Prostate gland (tissue), 2 donors: ENCODE measurements at places on chromosomes 1 and 21.

GRCh38 chr1:41868241-41868998 lies 50.3 kb downstream of the HIVEP3 start:
- no peak for DNase-seq

- no peak for DNase-seq
Measured at GRCh38 chr1:6627841-6628545, 3.3 kb downstream of the THAP3 start.

DNA sequence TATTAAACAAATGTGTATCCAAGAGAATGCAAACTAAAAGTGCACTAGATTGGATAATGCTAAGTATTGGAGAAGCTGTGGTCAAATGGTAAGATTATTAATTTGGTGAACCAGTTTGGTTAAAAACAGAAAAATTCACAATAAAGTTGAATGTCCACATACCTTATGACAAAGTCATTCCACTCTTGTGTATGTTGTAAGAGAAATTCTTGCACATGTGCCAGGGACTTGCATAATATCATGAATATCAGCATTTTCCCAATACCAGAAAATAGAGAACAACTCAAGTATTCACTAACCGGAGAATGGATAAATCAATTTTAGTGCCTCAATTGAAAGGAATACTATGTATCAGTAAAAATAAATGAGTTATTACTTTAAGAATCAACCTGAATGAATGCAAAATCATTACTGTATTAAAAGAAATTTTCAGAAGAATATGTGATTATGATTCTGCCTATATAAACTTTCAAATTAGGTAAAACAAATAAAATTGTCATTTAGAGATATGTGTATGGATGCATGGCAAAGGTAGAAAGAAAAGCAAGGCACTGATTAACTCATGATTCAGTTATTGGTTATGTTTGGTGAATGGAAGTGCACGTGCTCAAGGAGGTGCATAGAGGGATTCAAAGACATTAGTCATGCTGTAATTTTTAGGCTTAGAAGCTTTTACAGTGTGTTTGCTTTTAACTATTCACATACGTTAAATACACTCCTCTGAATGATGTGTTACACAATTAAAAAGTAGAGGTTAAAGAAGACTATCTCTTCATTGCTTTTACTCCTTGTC lies 217.4 kb upstream of the KCNK2 start:
- no peak for DNase-seq

DNA sequence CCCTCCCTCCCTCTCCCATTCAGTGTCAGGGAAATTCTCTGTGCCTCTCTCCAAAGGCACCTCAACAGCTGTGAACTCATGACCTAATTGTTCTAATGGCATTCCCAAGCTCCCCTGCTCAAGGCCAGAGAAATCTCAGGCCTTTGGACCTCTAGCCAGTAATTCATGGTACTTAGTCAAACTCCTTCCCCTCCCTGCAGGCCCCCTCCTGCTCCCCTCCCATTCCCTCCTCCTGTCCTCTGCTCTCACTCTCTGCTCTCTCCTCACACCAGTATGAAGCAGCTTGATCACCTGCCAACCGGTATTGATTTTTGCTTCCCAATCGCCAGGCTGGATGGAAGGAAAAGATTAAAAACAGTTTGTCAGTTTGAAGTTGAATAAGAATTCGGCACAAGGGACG lies 370.5 kb upstream of the PBX1 start:
- no peak for DNase-seq

GRCh38 chr1:172206256-172206655 lies 214.2 kb upstream of the C1orf105 start:
- DNase-seq = no peak

DNA sequence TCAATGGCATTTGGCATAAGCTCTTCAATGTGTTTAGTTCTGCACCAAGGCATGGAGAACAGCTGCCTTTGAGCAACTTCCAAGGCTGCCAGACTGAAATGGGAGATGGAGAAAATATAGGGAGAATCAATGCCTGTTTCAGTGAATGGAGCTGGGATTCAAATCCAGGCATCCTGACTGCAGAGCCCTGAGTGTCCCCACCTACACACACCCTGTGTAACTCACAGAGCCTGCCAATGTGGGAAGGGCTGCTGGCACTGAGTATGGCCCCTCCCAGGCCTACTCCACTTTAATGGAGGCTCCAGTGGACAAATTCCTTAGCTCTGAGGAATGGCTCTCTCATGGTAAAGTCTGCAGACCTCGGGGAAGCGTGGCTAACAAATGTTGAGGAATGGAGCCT lies 145.6 kb upstream of the TNR start:
- DNase-seq = no peak

DNA sequence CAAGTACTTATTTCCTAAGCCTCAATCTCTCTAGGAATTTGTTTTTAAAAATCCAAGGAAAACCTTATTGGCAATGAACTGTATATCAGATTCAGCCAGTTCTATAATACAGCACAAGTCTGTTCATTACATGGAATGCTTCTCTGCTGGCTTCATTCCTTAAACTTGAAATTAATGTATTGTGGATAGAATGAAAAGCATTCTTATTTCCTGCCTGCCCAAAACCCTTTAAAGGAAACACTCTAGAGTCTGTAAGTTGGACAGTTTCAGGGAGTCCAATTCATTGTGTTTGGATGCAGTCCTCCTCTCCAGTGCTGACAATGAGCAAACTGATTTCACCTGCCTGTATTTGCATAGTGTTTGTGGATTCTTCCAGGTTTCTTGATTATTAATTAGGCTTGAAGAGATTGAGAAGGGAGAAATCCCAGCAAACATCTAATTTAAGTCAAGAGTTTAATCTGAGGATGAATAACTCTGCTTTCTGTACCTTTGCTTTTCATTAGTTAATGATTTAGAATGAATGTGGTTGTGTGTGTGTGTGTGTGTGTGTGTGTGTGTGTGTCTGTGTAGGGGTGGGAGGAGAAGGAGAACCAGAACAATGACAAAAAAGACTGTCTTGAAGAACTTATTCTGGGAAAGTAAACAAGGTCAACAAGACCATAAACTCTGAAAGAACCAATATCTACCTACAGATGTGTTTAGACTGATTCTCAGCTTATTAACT lies 61.2 kb downstream of the CACHD1 start:
- DNase-seq = no peak

DNA sequence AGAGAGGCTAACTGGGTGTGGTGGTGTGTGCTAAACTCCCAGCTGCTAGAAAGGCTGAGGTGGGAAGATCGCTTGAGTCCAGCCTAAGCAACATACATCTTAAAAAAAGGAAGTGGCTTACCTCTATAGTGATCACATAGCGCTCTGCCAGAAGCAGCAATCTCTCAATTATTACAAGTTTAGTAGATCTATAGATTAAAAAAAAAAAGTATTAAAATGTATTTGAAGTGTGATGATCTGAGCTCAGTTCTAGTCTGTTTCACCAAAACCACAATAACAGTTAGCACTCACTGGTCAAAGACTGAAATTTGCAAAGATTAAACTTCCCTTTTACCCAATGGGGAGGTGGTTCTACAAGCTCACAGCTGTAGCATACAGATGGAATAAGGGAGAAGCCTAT lies 76.3 kb downstream of the USP24 start:
- no peak for DNase-seq

- no peak for DNase-seq
Measured at GRCh38 chr1:103948526-103948925, 198.8 kb downstream of the AMY1C start.

GRCh38 chr1:45365051-45365450 lies 24.8 kb upstream of the MUTYH start:
- DNase-seq = no peak

GRCh38 chr1:35049116-35049515 lies 17.4 kb upstream of the ZMYM6 start:
- DNase-seq = no peak

DNA sequence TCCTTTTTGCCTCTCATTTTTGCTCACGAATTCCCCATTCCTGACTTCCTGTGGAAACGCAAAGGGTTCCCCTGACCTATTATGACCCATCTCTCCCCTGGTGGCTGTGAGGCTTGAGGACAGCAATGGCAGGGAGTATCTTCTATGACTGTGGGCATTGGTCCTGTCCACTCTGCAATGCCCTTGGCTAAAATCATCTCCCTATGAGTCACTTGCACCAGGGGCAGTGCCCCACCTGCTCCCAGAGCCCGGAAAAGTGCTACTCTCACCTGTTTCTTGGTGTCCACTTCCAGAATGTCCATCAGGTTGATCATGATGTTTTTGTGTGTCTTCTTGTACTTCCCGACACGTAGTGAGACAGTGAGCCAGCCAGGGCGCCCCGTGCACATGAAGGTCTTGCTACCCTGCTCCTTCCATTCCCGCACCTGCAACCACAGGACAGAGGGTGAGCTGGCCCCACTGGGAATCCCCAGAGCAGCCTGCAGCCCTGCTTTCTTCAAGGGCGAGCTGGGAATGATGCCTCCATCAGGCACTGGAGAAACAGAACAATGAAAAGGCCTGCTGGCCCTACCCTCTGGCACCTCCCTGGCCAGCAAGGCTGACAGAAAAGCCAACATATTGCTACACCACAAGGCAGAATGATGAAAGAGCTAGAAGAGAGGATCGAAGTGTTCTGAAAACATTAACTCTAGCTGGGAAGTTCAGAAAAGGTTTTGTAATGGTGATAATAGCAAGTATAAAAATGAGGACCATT lies 3.5 kb downstream of the DHCR24 start:
- peak; percentile 49 for DNase-seq

GRCh38 chr1:150186789-150187559 lies 37.3 kb downstream of the PLEKHO1 start:
- DNase-seq = no peak

- no peak for DNase-seq
Measured at GRCh38 chr1:36528361-36529349, 45.9 kb upstream of the CSF3R start.

DNA sequence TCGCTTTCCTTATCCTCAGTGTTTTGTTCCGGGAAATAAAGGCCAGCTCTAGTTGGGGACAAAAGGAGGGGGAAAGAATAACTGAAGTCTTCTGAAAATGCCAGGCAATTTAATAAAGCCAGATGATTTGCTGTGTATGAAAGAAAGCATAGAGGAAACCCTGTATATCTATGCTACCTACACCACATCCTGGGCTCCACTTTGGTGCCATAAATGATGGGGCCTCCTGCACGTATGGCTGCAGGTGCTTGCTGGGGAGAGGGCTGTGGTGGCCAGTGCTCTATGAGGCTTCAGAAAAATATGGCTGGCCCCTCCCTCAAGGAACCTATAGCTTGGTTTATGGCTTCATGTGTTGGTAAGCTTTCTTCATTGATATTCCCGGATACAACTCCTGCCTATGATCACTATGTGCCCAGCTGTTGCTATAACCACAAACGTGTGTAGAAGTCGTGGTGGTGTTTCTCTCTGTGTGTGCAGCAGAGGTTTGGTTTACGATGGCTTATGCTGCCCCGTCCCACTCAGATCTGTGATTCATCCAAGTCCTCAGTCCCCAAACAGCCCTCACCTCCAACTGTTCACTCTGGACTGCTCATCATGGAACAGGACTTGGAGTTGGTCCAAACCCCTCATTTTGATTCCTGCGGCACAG lies 59.5 kb downstream of the BACE2 start:
- DNase-seq = no peak

GRCh38 chr1:236882678-236883077 lies 87.6 kb downstream of the MTR start:
- DNase-seq = no peak

DNA sequence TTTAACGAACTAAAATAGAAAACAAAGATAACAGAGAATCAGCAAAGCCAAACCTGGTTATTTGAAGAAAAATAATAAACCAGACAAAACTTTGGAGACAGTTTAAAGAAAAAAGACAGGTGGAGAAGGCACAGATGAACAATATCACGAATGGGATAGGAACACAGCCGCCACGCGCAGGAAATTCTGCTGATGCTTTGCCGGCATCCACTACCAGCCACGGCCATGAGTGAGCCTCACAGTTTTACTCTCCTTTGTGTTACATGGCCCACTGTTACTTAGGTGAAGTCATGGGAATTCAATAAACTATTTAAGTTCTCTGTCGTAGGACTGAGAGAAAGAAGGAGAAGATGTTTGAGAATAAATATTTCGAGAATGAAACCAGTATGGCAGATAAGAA lies 503.4 kb downstream of the TTLL7 start:
- DNase-seq = no peak

DNA sequence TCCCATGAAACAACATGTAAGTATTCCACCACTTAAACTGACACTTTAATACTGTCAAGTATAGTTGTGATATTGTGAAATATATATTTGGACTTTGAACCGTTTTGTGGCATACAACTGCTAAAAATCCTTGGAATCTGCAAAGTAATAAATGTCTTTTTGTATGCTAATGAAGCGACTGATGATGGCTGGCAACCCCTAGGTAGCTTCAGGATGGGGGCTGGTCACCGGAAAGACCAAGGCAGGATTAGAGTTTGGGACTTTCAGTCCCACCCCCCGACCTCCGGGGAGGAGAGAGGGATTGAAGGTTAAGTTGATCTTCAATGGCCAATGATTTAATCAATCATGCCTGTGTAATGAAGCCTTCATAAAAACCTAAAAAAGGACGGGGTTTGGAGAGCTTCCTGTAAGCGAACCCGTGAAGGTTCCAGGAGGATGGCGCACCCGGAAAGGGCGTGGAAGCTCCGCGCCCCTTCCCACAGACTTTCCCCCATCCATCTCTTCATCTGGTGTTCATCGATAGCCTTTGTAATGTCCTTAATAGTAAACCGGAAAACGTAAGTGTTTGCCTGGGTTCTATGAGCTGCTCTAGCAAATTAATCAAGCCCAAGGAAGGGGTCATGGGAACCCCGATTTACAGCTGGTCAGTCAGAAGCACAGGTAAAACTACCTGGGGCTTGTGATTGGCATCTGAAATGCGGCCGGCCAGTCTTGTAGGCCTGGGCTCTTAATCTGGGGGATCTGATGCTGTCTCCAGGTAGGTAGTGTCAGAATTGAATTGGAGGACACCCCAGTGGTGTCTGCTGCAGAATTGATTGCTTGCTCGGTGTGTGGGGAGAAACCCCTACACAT lies 1.8 kb upstream of the ZNF281 start:
- no peak for DNase-seq

DNA sequence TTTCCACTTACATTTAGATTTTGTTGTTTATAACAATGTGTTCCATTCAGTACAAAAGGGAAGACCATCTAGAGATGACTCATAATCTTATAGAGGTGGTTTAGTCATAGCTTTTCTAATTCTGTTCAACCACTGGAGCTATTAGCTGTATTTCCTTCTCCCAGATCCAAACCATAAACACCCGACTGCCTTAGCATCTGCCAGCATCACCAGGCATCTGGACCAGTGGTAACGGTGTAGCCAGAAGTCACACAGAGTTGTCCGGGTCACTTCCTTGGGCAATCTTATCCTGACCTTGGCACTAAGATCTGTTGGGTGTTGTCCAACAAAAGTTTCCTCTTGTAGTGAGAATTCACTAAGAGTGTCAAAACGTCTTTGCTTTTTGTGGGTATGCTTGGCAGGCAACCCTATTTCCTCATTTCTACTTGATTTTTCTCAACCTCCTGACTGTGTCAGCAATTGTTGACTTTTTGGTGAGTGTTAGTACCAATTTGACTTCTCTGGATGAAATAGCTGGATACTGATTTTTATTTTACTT lies 372.1 kb upstream of the B3GALT2 start:
- no peak for DNase-seq

- no peak for DNase-seq
Measured at GRCh38 chr1:99119188-99119587, 114.5 kb upstream of the PLPPR5 start.
